ENCODE measurements at places on chromosomes 13 and 19.

- DNase-seq = no peak
Observed at GRCh38 chr13:51043310-51043709, 67.8 kb downstream of the C13orf42 start.

DNA sequence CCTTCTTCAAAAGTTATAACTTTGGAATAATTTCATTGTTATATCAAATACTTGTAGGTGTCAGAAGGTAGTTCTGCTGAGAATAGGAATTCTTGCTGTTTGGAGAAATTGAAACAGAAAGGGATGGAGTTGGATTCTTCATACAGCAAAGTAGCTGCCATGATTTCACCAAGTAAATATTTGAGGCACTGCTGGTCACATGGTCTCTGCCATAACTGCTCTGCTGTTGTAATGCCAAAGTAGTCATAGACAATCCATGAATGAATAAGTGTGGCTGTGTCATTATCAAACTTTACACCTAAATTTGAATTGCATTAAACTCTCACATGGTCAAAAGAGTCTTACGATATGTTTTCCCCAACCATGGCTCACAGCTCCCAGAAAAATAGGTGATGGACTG, 308.6 kb downstream of the GPC6 start:
- peak; percentile 45 for DNase-seq

DNA sequence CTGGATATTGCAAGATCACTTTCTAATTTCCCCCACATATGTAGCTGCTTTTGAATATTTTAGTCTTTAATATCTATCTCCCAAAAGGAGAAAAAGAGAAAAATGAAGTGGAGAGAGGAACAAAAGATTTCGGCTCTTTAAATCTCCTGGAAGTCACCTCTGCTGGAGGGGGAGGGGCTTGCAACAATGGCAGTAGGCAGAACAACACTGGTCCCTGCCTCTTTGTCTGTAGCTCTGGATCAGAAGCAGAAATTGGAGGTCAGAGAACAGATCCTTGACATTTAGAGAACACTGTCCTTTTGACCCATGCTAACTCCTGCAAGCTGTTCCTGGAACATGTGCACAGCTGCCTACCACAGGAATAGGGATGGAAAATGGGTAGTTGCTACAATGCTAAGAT, 86.7 kb upstream of the GPR12 start:
- DNase-seq = no peak

DNA sequence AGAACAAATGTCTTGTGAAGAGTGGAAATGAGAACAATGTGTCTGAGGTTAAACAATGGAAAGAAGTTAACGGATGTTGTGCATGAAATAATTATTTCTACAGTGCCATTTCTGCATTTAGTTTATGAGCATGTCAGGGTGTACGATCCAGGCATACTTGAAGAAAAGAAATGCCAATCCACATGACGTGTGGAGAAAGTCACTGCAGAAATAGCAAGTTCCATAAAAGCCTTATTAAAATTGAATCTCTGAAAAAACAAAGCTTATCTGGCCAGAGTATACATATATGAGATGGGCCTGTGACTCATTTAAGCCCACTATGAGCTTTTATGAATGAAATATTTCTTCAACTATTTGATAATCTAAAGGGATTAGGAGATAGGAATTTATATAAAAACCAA, 426.1 kb downstream of the EFNB2 start:
- DNase-seq = no peak

- peak; percentile 94 for DNase-seq
Observed at GRCh38 chr19:45528149-45528743, 21.0 kb downstream of the VASP start.

GRCh38 chr13:59890054-59890453, 273.7 kb downstream of the DIAPH3 start:
- no peak for DNase-seq

DNA sequence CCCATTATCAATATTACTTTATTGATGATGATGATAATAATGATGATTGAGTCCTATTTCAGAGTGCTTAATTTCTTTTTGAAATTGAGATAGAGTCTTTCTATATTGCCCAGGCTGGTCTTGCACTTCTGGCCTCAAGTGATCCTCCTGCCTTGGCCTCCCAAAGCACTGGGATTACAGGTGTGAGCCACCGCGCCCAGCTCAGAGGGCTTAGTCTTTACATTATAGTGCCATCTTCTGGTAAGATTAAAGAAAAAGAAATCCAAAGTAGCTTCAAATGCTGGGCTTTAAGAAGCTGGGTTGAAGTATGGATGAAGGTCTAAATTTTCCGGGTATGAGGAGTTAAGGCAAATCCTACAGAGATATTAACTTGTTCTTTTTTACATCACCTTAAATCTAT, 3.4 kb upstream of the ZNF333 start:
- no peak for DNase-seq

GRCh38 chr13:30690282-30691188, 44.8 kb upstream of the ALOX5AP start:
- DNase-seq = peak; percentile 66

DNA sequence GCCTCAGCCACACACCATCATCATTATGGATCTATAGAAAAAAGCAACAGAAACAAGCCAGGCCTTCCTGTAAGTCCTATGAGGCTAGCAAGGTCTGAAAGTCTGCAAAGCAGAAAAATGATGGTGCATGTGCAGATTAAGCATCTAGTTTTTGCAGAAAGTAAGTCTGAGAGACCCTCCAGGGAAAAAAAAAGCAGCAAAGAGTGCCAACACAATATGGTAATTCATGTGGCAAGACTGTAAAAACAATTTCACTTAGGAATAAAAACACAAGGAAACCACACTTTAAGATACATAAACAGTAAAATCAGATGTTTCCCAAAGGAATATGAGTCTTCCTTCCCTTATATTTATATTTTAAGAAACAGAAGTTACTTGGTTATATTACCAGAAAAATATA, 112.3 kb upstream of the FBXL3 start:
- DNase-seq = no peak

All from foreskin keratinocyte (primary cell).